Activated CD8-positive, alpha-beta memory T cell treated with anti-CD3 and anti-CD28 coated beads, Interleukin-2, amount 10 ng/mL, durations not matched to agents 7 days and 5 days (primary cell): ENCODE measurements at places on chromosomes 4 and X. TPM values are rescaled to one million over a fixed set of nuclear protein-coding genes. Genes with fewer than 3 reads are reported as not detected.
A peak's percentile ranks its signal among the peaks of the same experiment; 100 is the strongest.

DNA sequence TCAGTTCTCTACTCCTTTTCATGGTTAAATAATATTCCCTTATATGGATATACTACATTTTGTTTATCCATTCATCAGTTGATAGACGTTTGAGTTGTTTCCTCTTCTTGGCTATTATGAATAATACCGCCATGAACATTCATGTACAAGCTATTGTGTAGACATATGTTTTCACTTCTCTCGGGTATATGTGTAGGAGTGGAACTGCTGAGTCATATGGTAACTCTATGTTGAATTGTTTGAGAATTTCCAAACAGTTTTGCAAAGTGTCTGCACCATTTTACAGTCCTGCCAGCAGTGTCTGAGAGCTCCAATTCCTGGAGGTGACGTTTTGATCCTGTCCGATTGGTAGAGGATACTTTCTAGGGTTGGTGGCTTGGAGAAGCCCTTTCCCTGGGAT lies 23.6 kb downstream of the PLAC1 start:
- H3K4me3 ChIP-seq, result no peak overlapping the region
- H3K27ac ChIP-seq, result no peak overlapping the region
- DNase-seq, result no peak
- no peaks in the 10 kb centered on the region for H3K36me3 ChIP-seq
- H3K4me1 ChIP-seq, result peaks cover 3% of the 10 kb centered on the region

DNA sequence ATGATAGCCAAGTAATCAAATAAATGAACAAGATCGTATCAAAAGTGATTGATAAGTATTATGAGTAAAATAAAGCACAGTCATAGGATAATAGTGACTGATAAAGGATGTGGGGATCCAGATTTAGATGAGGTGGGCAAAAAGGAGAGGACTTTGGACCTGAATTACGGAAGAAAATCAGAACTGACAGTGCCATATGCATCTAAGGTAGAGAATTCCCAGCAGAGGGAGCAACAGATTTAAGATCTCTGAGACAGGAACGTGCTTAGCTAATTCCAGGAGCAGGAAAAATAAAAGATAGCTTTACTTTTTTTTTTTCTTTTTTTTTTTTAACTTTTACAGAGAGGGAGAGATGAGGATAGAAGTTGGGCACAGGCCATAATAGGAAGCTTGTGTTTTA lies 189.9 kb downstream of the NWD2 start:
- no peak for DNase-seq
- no peaks in the 10 kb centered on the region for H3K36me3 ChIP-seq
- H3K27ac ChIP-seq, result no peak overlapping the region
- H3K4me1 ChIP-seq, result no peaks in the 10 kb centered on the region
- no peak overlapping the region for H3K4me3 ChIP-seq

NPY2R gene
- not detected for total RNA-seq

GRCh38 chr4:40255393-40256281 lies 58.8 kb downstream of the RHOH start:
- peaks cover 69% of the 10 kb centered on the region for H3K4me1 ChIP-seq
- peaks cover 4% of the 10 kb centered on the region for H3K36me3 ChIP-seq
- H3K4me3 ChIP-seq, result peak overlapping the region; percentile 40
- H3K27ac ChIP-seq, result peak overlapping the region; percentile 93
- no peaks in the 10 kb centered on the region for H3K27me3 ChIP-seq
